T follicular helper cell (primary cell): ENCODE measurements at places on chromosomes 12 and 14.

DNA sequence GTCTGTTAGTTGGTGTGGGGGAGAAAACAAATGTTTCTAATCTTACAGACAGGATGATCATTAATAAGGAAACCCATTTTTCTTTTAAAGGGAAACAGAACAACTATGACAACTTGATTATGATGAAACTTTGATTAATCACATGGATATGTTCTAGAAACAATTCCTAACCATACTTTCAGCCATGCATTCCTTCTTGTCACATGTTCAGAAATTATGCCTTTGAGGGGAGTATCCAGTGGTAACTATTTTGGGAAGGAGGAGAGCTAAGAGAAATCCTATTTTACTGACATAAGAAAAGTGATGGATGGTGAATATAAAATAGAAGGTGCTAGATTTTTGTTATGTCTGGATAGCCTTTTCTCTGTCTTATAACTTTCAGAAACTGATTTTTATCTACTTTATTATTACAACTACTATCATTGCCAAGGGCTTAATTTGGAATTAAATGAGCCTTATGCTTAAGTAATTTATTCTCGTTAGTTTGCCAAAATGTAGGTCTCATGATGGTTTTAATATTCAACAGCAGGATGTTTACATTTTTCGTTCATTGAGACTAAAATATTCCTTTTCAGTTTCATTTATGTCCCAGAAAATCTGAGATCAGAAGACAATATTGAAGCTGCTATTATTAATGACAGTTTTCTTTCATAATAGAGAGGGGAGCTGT, 200.1 kb downstream of the TMTC2 start:
- DNase-seq, result no peak

DNA sequence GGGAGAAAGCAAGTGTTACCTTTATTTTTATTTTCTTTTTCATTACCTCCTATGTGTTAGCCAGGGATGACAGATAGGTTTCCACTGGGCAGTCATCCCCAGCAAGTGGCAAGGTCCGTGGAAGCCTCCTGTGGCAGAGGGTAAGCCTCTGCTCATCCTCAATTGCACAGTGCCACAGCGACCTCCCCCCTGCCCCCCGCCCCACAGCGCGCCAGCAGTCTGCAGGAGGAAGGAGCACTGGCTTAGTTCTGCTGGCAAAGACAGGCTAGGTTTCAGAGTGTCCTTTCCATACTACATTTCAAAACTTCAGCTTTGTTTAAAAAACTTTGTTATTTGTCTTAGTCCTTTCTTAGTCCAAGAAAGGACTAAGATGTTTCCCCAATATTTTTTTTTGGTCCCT, 194.7 kb downstream of the EXOC5 start:
- no peak for DNase-seq

GRCh38 chr14:59265808-59266207, 77.3 kb downstream of the DAAM1 start:
- DNase-seq, result no peak

DNA sequence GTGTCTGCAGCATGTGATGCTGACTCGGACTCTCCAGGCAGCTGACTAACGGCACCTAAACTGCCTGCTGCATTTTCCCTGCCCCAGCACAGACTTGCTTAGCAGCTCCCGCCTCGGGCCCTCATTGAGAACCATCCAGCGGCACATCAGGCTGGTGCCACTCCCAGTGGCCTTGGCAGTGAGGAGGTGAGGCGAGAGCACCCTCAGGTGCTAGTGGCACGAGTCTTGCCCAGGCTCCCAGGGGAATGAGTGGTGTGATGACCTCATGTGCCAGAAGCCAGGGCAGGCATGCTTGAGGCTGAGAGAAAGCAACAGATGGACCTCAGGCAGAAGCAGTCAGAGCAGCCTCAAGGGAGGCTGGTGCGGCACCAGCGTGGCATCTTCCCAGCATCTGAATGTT, 60.2 kb downstream of the PRKCH start:
- no peak for DNase-seq

DNA sequence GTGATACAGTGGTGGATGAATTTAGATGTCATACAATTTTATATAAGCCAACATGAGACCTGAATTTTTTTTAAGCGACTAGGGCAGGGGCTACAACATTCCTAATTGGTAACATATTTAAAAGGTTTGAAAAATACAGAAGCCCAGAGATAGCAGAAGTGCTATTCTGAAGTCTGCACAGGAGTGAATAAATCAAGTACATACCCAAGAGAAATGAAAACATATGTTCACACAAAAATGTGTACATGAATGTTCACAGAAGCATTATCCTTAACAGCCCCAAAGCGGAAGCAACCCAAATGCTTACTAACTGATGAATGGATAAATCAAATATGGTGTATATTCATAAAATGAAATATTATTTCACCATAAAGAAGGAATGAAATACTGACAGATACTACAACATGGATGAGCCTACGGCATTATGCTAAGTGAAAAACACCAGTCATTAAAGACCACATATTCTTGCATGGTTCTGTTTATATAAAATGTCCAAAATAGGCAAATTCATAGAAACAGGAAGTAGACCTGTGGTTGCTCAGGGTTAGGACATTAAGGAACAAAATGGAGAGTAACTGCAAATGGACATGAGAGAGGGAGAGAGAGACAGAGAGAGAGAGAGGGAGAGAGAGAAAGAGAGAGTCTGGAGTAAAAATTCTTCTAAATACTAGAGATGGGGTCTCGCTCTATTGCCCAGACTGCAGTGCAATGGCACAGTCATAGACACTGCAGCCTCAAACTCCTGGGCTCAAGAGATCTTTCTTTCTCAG, 28.0 kb upstream of the GXYLT1 start:
- no peak for DNase-seq
